ENCODE measurements at places on chromosomes 16 and 17.

DNA sequence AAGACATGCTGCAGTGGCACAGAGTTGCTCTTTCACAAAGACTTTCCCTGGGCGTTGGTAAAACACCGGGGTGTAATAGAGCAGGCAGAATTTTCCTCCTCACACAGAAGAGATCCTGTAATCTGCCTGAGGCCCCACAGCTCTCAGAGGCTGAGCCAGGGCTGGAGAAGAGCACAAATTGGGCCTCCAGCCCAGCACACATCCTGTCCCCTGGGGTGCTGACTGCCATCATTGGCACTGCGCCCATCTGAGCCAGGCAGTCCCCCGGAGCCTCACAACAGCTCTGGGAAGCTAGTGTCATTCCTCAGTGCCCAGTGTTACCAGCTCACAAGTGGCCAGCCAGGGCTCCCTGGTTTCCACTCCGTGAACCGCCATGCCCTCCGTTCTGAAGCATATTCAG, 119.4 kb downstream of the SOCS1 start:
- DNase-seq: peak; percentile 34

GRCh38 chr16:19130385-19130784, 16.6 kb downstream of the ITPRIPL2 start:
- DNase-seq: no peak

- no peak for DNase-seq
Observed at GRCh38 chr17:83149029-83149725, 69.8 kb downstream of the METRNL start.

GRCh38 chr16:89295915-89296314, 78.4 kb downstream of the ZNF778 start:
- DNase-seq: no peak

GRCh38 chr17:67095803-67096202, 51.4 kb downstream of the CACNG1 start:
- no peak for DNase-seq

DNA sequence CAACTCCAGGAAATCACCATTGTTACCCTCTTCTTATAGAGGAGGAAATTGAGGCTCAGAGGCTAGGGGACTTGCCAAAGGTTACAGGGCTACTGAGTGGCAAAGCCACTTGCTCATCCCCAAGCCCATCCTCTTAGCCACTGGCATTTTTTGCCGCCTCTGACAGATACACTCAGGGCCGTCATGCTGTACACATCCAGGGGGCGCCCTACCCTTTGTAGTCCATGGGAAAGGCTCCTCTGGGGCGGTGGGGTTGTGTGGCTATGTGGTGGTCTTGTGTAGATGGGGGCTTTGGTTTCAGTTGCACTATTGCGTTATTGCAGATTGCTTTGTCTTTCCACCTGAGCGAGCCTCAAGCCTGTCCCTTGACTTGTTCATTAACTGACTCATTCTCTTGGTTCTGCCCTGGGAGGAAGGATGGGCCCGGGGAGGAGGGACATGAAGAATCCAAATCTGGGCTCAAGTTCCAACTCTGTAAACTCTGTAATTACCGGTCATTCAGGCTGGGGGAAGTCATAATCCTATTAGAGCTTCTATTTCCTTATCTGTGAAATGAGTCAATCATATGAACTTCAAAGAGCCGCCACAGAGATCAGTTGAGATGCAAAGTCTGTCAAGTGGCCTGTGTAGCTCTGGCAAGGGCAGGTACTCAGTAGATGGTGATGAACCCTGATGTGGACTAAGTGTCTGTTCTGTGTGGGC, 2.8 kb downstream of the NOS2 start:
- DNase-seq: no peak
